ENCODE measurements at places on chromosomes 7 and 10.

GRCh38 chr10:62082729-62083411 is 181.4 kb downstream of the ARID5B start:
- peak; percentile 48 for DNase-seq

DNA sequence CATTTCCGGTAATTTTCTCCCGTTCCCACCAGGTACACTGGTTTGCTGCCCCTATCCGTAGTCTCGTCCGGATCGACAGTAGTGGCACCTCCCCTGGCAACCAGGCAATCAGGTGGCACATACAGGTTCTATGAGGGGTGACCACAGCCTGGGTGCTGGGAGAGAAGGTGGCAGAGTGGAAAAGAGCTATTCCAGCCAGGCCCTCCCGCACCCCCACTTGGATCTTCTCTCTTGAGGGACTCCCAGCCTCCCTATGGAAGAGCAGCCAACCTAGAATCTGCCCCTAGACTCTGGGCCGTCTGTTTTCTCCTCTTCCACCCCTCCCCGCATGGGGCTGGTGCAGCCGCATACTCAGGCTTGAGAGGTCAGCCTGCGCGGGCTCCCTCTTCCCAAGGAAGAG is 58.6 kb downstream of the GPR26 start:
- no peak for DNase-seq

DNA sequence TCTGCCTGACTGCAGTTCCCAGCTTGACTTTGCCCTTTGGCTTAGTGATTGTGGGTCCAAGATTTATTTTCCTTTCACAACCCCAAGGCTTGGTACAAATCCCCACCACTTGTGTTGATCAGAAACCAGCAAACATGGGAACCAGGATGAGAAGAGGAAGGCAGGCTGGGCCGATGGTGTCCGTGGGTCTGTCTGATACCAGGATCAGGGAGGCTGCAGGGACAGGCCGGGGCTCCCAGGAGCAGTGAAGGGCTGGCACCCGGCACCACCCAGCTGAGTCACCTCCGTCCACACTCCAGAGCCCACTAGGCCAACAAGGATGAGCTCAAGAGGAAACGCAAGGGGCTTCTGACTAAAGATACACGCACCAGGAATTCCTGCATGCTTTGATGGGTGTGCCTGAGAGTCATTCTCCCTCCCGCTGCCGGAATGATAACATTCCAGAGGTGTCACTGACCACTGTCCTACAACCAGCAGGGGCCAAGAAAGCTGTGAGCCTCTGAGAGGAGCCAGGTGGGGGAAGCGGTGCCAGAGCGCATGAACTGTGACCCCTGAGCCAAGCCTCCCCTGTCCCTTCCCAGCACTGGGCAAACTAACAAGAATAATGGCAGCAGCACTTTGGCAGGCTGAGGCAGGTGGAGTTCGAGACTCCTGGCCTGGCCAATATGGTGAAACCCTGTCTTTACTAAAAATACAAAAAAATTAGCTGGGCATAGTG is 29.2 kb upstream of the PROSER2 start:
- no peak for DNase-seq

DNA sequence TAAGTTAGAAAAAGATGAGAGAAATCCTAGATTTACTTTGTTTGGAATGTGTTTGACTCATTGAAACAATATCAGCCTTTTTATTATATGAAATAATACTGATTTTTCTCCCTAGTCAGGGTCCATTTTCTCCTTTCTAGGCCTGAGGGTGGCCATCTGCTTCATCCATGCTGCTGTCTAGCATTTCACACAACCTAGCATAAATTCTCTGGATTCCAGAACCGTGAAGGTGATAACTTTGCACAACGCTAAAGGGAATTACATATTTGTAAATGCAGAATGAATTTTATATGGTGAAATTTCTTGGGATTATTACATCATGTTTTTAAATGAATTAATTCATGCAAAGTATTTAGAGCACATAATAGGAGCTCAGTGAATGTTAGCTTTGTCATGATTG is 505.1 kb downstream of the INHBA start:
- no peak for DNase-seq

DNA sequence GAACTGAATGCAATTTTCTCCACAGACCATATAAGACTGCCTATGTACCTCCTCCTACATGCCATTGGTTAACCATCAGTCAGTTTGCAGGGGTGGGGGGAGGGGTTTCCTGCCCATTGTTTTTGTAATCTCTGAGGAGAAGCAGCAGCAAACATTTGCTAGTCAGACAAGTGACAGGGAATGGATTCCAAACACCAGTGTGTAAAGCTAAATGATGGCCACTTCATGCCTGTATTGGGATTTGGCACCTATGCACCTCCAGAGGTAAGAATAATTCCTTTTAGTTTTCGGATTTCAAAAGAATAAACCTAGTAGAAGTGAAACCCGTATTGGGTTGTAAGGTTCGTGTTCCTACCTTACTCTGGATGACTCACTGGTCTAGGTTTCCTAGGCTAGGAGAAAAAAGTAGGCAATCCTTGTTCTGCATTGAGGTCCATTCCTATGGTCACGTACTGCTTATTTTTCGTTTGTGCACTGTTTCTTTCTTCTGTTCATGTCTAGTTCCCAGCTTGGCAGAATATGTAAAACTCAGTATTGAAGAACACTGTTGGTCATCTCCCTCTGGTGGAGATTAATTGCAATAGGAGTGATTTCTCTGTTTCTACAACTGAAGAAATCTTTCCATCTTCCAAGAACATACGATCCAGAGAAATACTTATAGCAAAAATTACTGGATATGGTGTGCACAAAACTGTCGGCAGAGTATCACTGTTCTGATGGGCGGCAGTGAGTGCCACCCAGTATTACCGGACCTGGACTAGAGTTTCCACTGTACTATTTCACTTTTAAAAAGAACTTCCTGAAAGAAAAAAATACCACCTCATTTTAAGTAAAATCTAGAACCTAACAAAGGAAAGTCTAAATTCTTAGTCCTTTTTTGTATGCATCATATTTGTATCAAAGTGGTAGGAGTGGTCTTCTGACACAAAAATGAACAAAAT is at the start of gene AKR1C3:
TSS of gene AKR1C3 (plus strand) at position 150 of the 941 bp plus-strand sequence. CDS start at position 181, 31 bp downstream.
- DNase-seq, result no peak

- DNase-seq, result no peak
Measured at GRCh38 chr7:5231116-5231515, 41.1 kb downstream of the WIPI2 start.

- DNase-seq, result no peak
Measured at GRCh38 chr10:131569851-131570715, 258.6 kb upstream of the TCERG1L start.

- no peak for DNase-seq
Measured at GRCh38 chr7:132972745-132973144, 109.1 kb downstream of the CHCHD3 start.
